ENCODE measurements at places on chromosomes 2 and 18.

GRCh38 chr2:235501673-235502031 lies 7.8 kb downstream of the AGAP1 start:
- no peak for DNase-seq

DNA sequence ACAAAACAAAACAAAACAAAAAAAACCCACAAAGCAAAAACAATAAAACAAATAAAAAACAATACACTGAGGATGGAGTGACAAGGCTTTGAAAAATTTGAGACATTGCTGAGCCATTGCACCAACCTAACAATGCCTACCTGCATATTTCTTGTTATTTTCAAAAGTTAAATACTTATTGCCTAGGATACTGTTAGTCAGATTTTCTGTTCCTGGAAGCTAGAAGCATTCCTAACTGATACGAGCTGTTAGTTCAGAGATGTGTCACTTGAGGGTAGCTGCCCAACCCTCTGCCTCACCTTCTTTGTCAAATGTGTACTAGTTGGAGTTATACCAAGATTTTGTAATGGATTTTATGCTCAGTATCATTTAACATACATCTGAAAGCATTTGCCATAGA lies 187.2 kb downstream of the TXNL1 start:
- DNase-seq = no peak

- no peak for DNase-seq
Measured at GRCh38 chr2:215576572-215576971, 140.7 kb upstream of the FN1 start.

DNA sequence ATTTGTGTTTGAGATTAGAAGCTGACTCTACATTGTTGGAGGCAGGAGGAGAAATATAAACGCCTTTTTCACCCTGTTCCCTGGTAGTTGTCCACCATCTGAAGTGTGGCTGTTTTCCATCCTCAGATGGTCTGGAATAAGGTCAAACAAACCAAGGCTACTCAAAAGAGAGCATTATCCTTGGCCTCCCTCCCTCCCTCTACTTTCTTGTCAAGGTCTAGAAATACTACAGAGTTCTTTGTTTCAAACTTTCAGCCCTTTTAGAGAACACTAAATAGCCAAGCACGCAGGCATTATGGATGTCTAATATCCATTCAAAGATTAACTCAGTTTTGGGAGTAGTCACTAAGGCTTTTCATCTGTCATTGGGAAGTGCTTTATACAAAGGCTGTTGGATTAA lies 215.8 kb upstream of the ITGA4 start:
- no peak for DNase-seq

DNA sequence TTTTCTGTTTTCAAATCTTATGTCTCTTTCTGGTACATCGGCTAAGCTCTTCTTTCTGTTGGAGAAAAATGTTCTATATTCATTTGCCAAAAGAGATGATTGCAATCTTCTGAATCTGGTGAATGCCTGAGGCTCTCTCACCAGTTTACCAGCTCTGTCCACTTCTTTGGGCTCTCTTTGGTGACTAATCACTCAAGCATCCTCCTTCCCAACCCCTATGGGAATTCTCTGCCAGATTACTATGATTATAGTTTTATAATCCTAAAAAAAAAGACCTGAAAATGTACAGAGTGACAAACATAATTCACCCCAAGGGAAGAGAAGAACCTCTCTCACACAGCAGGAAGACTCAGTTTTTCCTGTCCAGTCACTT lies 187.3 kb downstream of the CAMKMT start:
- no peak for DNase-seq

DNA sequence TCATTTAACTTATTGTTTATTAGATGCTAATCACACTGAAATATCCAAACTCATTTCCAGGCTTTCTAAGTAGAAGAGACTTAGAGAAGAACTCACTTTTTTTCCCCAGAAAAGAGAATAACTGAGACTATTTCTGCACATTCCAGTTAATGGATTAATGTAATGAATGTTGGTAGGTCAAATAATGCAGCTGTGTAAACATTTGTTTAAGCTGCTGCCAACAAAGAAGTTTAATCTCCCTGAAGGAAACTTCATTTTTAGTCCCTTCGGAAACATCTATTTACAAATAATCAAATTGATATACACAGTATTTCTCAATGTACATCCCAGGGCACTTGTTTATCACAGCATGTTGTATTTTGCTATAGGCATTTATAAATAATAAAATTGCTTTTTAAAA lies 126.9 kb downstream of the KCNS3 start:
- no peak for DNase-seq

DNA sequence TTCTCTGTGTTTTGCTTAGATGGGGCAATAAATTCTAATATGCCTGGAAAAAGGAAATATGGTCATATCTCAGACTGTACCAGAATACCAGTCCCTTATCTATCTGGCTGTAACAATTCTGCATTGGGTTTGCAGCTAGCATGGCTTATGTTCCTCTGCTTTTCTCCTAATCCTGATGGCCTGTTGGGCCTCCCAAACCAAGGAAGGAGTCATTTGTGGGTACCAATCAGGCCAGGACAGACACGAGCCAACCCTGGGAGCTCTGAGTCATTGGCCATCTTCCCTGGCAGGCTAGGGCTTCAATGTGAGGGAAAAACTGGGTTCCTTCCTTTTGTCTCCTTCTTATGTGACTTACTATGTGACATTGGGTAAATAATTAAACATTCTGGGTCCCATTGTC lies 12.0 kb downstream of the SMARCAL1 start:
- no peak for DNase-seq

- DNase-seq = no peak
Measured at GRCh38 chr18:31996007-31996406, 22.6 kb upstream of the RNF125 start.

- DNase-seq = no peak
Measured at GRCh38 chr18:46421973-46422551, 235.0 kb downstream of the LOXHD1 start.

DNA sequence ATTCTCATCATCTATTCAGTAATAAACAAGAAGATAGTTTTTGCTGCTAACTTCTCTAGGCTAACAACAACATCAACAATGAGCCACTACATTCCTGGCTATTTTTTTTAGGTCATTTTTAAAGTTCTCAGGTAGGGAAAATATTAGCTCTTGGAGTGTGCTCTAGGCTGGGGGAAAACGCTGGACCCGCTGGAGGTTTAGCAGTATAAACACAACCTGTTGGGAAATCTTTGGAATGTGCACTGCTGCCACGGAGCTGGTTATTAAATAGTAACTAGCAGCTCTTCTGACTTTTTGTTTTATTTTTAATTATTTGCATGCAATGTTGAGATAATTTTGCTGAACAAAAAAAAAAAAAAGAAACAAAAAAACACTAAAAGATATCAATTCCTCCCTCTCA lies 892.1 kb upstream of the ACVR2A start:
- DNase-seq = no peak

DNA sequence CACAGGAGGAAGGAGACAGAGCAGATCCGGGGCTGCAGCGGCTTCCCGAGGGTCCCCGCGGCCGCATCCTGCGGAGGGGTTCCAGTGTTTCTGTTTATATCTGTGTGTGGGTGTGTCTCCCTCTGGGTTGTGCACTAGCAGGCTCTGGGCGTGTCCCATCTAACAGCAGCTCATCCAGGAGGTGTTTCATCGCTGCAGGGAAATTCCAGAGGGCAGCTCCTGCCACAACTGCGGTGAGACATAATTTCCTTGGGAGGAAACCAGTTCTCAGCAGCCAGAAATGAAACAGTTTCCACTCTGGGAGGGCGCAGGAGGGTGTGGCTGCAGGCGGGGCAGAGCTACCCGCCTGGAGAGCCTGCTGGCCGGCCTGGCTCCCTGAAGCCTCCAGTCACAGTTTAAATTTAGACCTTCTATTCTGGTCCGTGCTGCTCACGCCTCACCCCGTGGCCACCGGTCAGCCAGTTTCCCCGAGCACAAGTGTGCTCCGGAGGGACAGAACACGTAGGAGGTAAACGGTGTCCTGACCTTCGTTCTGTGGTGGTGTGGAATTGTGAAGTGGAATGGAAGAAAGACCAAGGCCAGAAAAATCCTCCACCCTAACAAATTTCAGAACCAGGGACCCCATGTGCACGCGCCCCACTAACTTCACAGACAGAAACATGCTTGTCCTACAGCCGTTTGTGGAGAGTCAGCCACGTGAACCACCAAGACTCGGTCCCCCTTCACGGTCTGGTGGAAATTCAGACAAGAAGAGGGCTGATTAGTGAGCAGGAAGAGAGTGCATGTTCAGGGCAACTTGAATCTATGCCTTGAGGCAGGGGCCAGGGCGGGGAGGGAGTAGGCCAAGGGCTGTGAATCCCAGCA lies 50.2 kb downstream of the TEX44 start:
- no peak for DNase-seq

DNA sequence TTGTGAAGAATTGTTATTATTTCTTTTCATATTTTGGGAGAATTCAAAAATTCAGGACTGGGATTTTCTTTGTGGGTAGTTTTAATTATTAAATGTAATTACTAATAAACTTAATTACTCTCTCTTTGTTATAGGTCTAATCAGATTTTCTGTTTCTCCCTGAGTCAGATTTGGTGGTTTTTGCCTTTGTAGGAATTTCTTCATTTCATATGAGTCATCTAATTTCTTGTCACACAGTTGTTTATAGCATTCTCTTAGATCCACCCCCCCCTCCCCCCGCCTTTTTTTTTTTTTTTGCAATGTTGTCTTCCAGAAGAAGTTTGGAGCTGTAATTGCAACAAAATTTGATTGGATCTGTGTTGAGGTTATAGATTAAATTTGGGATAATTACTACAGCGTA lies 26.0 kb upstream of the GALR1 start:
- no peak for DNase-seq

DNA sequence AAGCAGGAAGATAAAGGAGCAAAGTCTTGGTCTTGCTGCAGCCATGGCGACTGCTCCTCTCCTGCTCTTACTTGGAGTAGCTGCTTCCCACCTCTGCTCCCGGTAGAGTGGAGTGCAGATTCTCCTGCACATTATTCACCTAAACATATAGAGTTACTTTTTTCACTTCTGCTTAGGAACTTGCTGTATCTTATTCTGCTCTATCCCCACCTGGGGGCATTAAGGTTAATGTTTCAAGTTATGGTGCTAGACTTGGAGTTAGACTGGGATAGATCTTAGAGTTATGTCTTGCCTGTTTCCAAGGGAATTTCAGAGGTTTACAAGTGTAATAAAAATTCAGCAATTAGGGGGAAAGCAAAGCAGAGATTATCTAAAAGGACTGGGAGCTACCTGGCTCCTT lies 144.2 kb downstream of the SETBP1 start:
- no peak for DNase-seq

DNA sequence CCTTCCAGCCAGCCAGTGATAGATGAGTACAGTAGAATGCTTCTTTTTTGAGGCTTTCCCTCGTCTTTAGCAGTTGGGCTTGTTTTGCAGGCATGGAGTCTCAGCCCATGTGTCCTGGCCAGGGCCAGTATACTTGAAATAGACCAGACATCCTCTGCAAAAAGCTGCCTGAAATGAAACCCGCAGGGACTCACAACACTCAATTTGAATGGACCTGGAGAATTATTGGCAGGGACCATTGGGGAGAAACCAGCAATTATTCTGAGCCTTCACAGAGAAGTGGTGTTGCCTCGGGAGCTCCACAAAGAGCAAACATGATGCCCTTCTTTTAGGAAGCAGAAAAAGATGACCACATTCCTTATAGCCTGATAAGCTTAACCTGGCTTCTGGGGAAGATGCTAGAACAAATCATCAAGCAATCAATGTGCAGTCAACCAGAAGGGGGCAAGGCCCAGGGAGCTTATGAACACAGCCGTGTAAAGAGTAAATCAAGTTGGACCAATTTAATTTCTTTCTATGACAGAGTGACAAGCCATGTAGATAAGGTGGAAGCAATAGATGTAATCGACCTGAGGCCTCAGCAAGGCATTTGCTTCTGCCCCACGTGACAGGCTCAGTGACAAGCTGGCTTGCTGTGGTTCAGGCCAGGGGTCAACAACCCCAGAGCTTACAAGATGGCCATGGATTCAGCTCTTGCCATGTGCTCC lies 42.1 kb downstream of the BOD1L2 start:
- DNase-seq = no peak

DNA sequence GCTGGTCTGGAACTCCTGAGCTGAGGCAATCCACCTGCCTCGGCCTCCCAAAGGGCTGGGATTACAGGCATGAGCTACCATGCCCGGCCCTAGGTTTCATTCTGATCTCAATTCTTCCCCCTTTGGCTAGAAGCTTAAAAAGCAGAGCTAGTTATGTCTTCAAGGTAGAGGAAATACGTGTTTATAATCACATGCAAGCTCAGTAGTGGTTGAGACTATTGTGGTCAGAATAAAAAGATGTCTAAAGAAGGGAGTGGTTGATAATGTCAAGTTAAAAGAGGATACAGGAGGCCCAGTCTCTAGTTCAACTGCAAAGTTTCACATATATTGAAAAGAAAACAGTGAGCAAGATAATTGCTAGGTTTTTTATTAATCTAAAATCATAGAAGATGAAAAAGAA lies 807.8 kb upstream of the ACVR2A start:
- DNase-seq = no peak

DNA sequence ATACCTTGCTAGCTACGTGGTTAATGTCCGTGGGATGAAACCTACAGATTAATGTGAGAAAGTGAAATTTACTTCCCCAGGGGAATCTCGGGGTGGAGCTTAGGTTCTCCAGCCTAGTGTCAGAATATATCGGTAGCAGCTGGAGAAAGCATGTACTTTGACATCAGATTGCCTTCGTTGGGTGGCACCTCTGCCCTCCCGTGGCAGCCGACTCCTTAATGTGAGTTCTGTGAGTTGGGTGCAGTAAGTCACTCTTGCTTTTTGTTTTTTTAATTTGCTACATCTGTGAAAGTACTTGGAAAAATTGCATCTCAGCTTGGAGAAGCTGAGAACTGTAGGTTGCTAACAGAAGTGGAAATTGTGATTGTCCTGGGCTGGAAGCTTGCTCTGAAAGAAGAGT lies 3.6 kb downstream of the KLF11 start:
- DNase-seq = no peak

DNA sequence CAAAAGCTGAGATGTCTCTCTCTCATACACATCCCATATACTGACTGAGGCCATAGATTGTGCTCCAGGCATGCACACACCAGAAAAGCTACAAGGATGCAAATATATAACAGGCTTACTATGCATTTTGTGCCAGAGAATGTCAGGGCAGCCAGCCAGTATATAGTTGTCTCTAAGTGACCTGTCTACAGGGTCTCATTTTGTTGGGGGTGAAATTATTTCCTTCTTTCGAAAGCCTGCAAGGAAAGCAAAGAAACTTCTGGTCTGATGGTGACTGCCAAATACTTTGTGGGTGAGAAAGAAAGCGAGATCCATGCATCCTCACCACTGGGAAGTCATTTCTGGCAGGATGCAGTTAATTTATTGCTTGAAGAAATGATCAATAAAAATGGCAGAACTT lies 70.2 kb downstream of the CDCA7 start:
- DNase-seq = no peak

- DNase-seq = peak; percentile 26
Measured at GRCh38 chr2:152594022-152594766, 123.1 kb downstream of the PRPF40A start.
